Activated T-cell treated with anti-CD3 and anti-CD28 coated beads, Interleukin-2, amount 50 U/mL, for 24 hours (primary cell): ENCODE measurements at places on chromosomes 12 and 14.

DNA sequence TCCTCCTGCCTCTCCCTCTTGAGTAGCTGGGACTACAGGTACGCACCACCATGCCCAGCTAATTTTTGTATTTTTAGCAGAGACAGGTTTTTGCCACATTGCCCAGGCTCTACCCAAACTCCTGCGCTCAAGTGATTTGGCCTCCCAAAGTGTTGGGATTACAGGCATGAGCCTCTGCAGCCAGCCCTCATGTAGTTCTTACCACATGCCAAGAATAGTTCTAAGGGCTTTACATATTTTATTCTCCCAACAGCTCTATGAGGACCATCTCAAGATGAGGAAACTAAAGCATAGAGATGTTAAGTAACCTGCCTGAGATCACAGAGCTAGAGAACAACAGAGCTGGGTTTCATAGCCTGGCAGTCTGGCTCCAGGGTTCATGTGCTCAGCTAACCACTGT, 37.9 kb upstream of the ALDH2 start:
- DNase-seq: no peak

DNA sequence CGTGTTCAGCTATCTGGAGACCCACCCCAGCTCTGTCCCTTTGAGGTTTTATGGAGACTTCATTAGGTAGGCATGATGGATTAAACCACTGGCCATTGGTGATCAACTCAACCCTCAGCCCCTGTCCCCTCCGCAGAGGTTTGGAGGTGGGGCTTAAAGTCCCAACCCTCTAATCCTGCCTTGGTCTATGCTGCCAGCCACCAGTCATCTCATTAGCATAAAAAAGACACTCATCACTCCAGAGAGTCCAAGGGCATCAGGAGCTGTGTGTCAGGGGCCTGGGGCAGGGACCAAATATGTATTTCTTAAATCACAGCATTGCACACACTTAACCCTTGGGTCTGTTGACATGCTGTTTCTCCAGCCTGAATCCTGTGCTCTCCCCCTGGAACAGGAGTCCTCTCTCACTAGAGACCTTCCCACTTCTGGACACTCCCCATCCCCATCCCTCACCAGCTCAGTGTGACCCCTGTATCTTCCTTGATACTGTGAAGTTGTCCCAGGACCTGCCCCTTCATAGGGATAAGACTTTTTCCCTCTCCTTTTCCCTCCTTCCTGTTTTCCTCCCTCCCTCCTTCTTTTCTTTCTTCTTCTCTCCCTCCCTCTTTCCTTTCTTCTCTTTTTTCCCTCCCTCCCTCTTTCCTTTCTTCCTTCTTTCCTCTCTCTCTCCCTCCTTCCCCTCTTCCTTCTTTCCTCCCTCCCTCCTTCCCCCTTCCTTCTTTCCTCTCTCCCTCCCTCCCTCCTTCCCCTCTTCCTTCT, 54.7 kb upstream of the CLMN start:
- no peak for DNase-seq

DNA sequence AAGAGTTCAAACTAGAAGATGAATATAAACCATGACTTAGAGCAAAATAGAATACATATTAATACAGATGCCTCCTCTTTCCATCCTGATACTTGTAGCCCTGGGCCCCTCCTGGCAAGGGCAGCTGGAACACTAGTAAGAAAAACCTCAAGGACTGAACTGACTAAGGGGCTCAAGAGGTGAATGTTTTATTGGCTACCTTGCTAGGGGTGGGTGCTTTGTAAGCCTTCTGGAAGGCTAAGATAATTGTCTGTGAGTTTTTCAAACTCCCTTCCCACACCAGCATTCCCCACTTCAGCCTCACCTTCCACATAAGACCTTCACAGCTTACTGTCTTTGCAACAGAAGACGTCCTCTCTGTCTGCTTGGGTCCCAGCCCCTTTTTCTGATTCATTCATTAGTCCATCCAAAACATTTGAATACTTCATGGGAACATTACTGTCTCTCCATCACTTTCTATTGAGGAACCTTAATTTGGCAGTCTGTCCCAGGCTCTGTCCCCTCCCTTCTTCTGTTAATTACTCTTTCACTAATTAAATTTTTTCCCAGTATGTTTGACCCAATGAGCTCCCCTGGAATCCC, 1.1 kb upstream of the MARCHF9 start:
- no peak for DNase-seq

- DNase-seq: no peak
These were observed 12.4 kb upstream of the CCDC91 start for GRCh38 chr12:28177905-28178304.

GRCh38 chr12:55720894-55721444, 776 bp downstream of the RDH5 start:
- no peak for DNase-seq

DNA sequence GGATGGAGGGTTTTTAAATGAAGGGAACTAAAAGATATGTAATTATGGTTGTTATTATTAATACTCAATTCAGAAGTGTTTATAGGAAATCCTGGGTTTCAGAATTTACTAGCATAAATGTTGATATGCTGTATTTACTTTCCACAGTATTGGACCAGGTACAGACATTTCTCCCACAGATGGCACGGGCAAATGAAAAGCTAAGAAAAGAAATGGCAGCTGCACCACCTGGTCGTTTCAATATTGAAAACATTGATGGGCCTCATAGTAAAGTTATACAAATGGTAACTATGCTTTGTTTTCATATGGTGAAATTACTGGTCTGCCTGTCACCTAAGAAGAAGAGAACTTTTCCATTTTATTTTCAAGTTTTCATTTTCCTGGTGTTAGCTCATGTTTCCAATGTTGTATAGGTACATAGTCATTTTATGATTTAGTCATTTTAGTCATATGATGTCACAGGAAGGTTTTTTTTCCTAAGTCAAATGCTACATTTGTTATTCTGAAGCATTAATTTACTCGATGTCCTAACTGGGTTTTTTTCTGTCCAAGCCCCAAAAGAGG, 5.5 kb downstream of the NOPCHAP1 start:
- no peak for DNase-seq
